Inflammatory macrophage (primary cell): ENCODE measurements at places on chromosomes 12 and 14.

- no peak for DNase-seq
Observed at GRCh38 chr12:109626378-109627115, 53.0 kb downstream of the MVK start.

DNA sequence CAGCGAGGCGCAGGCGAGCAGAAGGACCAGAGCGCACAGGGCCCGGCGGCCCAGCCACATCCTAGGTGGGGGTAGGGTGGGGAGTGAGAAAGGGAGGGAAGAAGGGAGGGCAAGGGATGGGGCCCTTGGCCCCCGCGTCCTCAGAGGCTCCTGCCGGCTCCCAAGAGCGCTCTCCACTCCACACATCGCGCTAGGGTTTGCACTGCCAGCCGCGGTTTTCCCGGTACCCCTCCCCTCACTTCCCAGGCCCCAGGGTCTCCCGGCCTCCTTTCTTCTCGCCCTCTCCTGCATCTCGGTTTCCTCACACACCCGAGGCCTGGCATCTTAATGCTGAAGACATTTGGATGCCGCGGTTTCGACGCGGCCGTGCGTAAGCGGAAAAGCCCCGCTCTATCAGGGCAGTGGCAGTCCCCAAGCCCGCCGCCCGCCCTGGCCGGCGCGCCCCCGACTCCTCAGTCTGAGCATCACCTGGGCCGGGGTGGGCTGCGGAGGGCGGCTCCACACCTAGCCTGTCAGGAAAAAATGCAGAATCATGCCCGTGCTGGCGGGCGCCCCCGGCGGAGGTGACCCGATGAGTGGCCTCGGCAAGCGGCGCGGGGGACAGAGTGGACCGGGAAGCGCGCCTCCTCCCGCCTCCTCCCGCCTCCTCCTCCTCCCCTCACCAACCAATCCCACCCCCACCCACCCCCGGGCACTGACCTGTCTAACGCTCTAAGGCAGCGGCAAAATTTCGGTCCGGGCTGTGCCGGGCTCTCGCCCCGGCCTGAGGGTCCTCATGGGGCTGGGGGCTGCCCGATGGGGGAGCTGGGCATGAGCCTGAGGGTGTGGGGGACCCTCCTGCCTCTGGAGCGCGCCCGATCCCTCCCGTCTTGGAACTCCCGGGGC is 686 bp downstream of the B4GALNT1 start:
- no peak for DNase-seq

GRCh38 chr14:95258754-95259593 is 60.7 kb downstream of the CLMN start:
- peak; percentile 78 for DNase-seq

DNA sequence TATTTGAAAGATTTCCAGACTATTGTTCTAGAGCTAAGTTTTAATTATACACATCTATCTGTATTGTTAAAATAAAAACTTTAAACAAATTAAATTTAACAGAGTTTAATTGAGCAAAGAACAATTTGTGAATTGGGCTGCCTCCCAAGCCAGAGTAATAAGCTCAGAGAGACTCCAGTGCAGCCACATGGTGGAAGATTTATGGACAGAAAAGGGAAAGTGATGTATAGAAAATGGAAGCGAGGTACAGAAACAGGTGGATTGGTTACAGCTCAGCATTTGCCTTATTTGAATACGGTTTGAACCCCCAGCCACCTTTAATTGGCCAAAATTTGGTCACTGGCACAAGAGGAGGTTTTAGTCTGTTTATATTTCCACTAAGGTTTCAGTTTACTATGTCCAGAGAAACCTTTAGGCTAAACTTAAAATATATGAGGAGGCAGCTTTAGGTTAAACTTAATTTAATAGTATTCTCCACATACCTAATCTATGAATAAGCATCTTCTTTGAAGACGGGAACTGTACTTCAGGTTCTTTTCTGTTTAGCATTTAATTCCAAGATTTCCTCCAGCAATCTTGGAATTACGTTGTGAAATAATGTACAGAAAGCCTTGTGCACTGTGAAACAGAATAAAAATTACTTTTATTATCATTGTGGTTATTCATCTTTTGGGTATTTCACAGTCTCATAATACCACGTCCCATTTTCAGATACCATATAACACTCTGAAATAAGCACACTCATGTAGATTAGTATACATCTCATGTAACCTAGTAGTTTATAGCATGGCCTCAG is 19.4 kb downstream of the SRGAP1 start:
- no peak for DNase-seq

GRCh38 chr12:26197832-26198231 is 2.5 kb downstream of the SSPN start:
- DNase-seq: no peak

DNA sequence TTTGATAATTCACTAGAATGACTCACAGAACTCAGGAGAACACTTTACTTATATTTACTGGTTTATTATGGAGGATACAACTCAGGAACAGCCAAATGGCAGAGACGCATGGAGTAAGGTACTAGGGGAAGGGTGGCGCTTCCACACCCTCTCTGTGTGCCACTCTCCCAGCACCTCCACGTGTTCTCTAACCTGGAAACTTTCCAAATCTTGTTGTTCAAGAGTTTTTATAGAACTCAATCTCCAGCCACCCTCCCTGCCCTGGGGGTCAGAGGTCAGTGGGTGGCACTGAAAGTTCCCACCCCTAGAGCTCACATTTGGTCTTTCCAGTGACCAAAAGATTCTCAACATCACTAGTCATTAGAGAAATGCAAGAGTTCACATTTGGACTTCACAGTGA is 13.2 kb downstream of the TRIM9 start:
- no peak for DNase-seq

GRCh38 chr12:34401659-34402227 is 379.4 kb downstream of the ALG10 start:
- DNase-seq: no peak

DNA sequence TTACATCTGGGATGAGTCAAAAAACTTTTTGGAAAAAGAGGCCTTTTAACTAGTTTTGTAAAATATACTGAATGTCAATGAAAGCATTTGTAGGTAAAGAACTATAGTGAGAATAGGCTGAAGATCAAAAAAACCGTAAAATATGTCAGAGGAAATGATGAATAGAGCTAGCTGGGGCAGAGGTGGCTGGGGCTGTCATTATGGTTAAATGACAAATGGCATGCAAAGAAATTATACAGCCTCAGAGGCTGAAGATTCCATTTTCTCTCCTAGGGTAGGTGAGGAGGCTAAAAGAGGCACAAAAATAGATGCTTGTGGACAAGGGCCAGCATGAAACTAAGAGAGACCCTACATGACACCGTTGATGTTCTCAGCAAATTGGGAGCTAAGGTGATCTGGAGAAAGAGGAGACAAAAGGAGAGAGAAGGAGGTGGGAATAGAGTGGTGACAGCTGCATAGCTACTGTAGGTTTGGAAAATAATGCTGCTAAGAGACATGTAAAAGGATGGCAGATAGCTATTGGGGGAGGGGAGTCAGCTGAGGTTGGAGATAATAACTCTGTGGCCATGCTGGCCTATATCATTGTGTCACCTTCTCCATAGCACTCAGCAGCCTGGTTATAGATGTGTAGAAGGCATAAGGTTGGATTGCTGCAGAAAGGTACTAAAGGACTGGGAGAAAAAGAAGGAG is 63.8 kb downstream of the ABCC9 start:
- DNase-seq: no peak

DNA sequence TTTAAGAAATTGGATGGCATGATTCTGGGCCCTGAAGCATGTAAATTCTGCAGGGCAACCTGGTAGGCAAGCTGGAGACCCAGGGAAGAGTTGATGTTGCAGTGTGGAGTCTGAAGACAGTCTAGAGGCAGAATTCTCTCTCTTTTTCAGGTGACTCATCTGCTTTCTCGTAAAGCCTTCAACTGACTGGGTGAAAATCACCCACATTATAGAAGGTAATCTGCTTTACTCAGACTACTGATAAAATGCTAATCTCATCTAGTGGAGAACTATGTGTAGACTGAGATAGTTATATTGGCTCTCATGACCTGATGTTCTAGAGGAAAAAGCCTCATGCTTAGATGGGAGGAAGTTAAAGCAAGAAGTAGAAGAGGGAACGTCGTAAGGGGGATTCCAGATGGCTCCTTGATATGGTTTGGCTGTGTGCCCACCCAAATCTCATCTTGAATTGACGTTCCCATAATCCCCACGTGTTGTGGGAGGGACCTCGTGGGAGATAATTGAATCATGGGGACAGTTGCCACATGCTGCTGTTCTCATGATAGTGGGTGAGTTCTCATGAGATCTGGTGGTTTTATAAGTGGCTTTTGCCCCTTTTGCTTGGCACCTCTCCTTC is 723.8 kb downstream of the BCL11B start:
- no peak for DNase-seq

DNA sequence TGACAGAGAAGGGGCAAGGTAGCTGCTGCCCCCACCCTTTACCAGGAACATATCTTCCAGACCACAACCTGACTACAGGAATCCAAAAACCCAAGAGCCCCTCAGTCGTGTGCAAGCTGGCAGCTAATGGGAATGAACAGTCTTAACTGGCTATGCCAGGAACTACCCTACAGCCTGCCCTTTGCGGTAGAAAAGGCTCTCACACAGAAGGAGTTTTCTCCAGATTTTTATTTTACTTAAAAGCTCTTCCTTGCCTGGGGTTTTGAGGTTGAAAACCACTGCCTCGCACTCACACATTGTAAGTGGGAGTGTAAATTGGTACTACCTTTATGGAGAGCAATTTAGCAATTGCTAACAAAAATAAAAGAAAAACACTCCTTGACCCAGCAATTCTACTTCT is 28.3 kb downstream of the PITPNM2 start:
- no peak for DNase-seq

- DNase-seq: no peak
Observed at GRCh38 chr12:111214401-111214800, 154.5 kb downstream of the PHETA1 start.

GRCh38 chr14:45673420-45673819 is 420.4 kb upstream of the MIS18BP1 start:
- no peak for DNase-seq

DNA sequence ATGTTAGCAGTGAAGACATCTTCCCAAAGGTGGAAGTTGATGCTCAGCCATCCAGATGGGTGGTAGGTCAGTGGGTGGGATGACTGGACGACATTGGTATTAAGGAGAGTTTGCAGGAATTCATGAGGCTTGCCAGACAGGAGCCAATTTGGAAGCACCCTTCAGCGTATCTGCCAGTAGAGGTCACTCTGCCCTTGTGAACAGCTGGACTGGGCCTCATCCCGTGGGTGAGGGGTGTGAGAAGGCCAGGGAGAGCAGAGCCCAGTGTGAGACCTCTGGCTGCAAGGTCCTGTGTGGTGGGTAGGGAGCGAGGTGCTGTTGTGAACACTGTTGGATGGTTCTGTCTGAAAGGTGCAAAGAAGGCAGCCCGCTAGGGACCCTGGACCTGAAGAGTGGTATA is 37.7 kb downstream of the SLC5A8 start:
- no peak for DNase-seq

DNA sequence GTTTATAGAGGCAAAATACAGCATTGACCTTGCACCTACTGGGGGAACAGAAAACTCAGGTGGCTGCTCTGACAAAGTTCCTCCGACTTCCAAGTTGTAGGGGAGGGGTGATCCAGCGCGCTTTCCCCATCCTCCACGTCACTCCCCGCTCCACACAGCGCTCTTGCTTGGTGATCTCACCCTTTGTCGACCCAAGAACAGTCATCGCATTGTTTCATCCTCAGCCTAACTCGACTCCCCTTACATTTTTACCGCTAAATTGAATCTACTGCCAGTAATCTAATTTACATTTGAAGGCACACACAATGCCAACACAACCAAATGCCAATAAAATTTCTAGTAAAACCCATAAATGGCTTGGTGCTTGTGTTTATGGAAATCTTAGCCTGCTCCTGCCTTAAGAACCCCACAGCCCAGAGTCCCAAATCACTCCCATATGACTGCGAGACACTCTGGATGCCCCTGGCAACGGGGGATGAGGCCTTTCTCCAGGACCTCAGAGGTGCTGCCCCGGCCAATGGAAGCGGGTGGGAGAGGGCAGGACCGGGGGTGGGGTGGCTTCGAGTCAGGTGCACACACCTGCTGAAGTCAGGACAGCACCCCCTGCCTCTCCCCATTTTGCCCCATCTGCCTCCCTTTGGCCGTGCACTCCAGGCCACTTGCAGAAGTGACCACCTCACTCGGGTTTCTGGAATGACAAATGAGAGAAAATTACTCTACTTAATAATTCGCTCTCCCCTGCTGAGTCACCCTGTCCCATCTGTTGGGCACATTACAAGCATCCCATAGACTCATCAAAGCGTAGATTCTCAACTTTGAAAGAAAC is 98.2 kb upstream of the GSC start:
- no peak for DNase-seq

DNA sequence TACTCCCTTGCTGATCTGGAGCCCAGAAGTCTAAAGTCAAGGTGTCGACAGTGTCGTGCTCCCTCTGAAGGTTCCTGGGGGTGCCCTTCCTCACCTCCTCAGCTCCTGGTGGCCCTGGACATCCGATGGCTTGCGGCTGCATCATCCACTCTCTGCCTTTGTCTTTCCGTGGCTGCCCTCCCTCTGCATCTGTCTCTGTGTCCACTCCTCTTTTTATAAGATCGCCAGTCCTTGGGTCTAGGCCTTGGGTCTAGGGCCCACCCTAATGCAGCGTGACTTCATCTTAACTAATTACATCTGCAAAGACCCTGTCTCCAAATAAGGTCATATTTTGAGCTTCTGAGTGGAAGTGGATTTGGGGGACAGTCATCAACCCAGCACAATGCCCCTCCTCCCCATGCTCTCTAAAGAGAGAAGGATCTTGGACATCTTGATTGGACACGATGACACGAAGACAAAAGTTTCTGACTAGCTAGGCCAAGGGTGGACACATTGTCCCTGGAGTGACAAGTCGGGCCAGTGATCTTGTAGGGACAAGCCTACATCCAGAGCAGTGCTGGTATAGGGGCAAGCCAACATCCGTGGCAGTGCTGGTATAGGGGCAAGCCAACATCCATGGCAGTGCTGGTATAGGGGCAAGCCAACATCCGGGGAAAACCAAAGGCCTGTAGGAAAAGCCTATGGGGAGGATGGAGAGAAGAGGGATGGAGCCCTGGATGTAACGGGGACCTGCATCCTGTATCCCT is 93.9 kb upstream of the DIO3 start:
- no peak for DNase-seq

DNA sequence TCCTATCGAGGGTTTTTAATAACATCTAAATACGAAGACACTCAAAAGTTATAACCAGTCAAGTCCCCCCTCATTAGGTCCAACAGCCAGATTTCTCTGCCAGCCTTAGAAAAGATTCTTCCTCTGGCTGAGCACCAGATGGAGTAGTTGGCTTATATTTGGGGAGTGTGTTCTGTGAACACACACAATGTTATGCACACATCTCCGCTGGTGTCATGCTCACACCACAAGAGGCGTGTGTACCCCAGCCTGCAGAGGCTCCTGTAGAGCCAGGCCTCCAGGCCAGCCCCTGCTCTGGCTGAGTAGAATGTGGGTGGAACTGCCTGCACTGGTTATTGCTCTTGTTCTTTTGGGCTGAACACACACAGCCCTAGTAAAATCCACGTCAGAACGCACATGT is 64.0 kb downstream of the PIWIL1 start:
- no peak for DNase-seq

- peak; percentile 34 for DNase-seq
Observed at GRCh38 chr12:116884871-116885270, 3.6 kb upstream of the HRK start.

DNA sequence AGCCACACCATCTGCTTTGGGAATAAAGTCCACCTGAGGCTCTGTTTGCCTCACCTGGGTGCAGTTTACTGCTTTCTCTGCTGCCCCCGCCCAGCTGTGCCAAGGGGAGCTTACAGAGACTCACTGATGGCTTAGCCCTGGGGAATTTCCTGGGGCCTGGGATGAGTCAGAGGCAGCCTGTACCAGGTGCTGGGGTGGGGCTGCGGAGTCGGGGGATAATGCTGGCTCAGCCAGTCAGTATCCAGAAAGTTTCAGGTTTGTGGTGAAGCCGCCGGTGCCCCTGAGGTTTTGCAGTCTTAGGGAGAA is 22.3 kb downstream of the PLEKHG3 start:
- DNase-seq: no peak

GRCh38 chr14:97796511-97796910 is 999.3 kb downstream of the VRK1 start:
- no peak for DNase-seq
